Stimulated activated memory B cell treated with anti-CD40 and anti-IgM and Interleukin-4, amounts not matched to agents 10 μg/mL and 1 μg/mL and 100 μg/mL, for 72 hours (primary cell): ENCODE measurements at places on chromosomes 1 and 21.

GRCh38 chr1:172622541-172622940, 36.4 kb upstream of the FASLG start:
- ATAC-seq = no peak

GRCh38 chr1:44803312-44804095, 3.3 kb downstream of the PLK3 start:
- no peak for ATAC-seq

- ATAC-seq = no peak
Measured at GRCh38 chr1:203990118-203990517, 82.8 kb upstream of the SOX13 start.

GRCh38 chr1:237033061-237033460, 8.9 kb upstream of the RYR2 start:
- no peak for ATAC-seq

- ATAC-seq = peak; percentile 99
Measured at GRCh38 chr1:157806431-157807149, 13.3 kb downstream of the FCRL1 start.

- ATAC-seq = no peak
Measured at GRCh38 chr1:2894381-2895041, 93.0 kb upstream of the TTC34 start.

DNA sequence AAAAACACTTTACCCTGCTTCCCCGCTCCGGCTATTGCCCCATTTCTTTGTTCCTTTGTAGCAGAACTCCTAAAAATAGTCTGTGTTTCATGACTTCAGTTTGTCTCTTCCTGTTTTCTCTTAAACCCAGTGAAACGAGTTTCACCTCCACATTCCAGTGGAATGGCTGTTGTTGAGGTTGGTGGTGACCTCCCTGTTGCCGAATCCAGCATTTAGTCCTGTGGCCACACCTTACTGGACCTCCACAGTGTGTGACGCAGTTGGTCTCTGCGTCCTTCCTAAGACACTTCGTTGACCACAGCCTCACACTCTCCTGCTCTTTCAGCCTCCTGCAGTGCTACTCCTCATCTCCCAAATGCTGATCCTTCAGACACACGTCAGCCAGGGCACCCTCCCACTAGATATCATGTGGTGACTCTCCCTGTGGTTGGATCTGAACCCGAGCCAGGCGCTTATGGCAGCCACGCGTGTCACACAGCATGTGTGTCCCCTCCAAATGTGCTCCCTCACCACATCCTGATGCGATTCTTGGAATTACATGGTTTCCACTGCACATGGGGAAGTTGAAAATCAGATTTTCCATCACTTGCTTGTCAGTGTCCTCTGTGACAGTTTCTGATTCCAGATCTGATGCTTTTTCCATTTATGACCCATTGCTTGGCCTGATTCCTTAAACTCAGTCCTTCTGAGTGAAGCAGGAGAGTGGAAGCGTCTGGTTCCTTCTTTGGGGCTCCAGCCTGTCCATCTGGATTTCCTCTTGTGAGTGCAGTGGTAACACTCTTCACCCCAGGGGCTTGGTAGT, 99.1 kb upstream of the ARTN start:
- peak; percentile 5 for ATAC-seq

- no peak for ATAC-seq
Measured at GRCh38 chr1:89939059-89939570, 55.8 kb upstream of the ZNF326 start.

DNA sequence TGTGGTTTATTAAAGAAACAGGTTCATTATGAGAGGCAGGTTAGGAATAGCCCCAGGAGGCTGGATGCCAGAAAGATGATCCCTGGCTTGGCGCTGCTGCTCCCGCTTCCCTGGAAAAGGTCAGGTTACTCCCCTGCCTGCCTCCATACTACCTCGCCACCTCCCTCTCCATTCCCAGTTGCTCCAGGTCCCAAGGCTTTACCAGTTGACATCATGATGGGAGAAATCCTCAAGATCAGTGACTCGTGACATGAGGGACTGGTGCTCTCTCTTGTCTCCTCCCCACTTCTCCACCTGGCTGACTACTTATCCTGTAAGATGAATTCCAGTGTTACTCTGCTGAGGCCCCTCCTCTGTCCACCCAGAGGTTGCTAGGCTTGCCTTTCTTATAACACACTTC, 19.7 kb downstream of the VASH2 start:
- no peak for ATAC-seq

DNA sequence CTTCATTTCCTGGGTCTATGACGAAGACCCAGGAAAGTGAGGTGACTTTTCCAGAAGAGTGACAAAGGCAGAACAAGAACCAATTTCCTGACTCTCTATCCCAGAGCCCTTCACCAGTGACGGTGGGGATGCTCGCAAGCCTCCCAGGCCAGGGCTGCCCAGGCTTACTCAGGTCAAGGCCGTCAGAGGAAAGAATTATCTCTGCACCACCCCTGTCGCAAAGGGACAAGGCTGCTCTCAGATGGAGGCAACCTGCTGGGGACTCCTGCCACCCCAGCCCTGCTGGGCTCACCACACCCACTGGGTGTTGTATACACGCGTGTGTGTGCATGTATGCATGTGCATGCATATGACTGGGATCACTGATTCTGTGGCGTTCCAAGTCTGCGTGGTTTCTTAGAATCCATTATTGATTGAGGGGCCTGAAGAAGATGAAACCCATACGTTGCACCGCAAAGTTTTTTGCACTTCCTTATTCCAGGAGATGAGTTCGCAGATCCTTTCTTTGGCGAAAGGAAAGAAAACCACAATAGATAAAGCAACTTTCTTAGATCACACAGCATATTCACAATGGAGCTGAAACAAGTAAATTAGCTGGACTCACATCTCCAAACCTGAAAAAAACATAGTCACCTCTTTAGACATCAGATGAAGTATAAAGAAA, 255.8 kb downstream of the RHOU start:
- ATAC-seq = no peak

- peak; percentile 86 for ATAC-seq
Measured at GRCh38 chr1:27525296-27526272, 35.6 kb upstream of the WASF2 start.

- no peak for ATAC-seq
Measured at GRCh38 chr1:89630048-89630447, 2.9 kb upstream of the LRRC8C start.

- ATAC-seq = no peak
Measured at GRCh38 chr1:238955934-238956333, 430.4 kb upstream of the CHRM3 start.

GRCh38 chr1:15667362-15667761, 16.8 kb upstream of the PLEKHM2 start:
- ATAC-seq = no peak

- peak; percentile 85 for ATAC-seq
Measured at GRCh38 chr1:109894823-109895719, 15.6 kb upstream of the CSF1 start.
